ENCODE measurements at places on chromosomes 16 and 17. TPM values are rescaled to one million over a fixed set of nuclear protein-coding genes. Genes with fewer than 3 reads are reported as not detected.

Gene SNN
- 6.7 TPM for total RNA-seq

Gene ZP2
- total RNA-seq: not detected

- H3K27ac ChIP-seq: peak overlapping the region; percentile 51
- peak overlapping the region; percentile 40 for H3K4me3 ChIP-seq
- H3K4me1 ChIP-seq: peaks cover 14% of the 10 kb centered on the region
- peak; percentile 92 for DNase-seq
Measured at GRCh38 chr17:29376667-29377270, 13.4 kb upstream of the TAOK1 start.

GRCh38 chr16:23587726-23588125 lies 8.4 kb downstream of the NDUFAB1 start:
- peak; percentile 85 for DNase-seq
- H3K27me3 ChIP-seq: no peaks in the 10 kb centered on the region
- no peak overlapping the region for H3K4me3 ChIP-seq
- H3K36me3 ChIP-seq: peaks cover 20% of the 10 kb centered on the region

GRCh38 chr16:56892705-56893104 lies 27.7 kb downstream of the SLC12A3 start:
- no peak overlapping the region for H3K27ac ChIP-seq
- H3K36me3 ChIP-seq: no peaks in the 10 kb centered on the region
- H3K4me3 ChIP-seq: no peak overlapping the region
- no peaks in the 10 kb centered on the region for H3K27me3 ChIP-seq
- no peaks in the 10 kb centered on the region for H3K4me1 ChIP-seq
- no peak for DNase-seq

GRCh38 chr17:56779898-56780777 lies 53.6 kb downstream of the C17orf67 start:
- H3K4me3 ChIP-seq: peak overlapping the region; percentile 70
- H3K27ac ChIP-seq: no peak overlapping the region
- DNase-seq: peak; percentile 83
- H3K4me1 ChIP-seq: peaks cover 21% of the 10 kb centered on the region

DNA sequence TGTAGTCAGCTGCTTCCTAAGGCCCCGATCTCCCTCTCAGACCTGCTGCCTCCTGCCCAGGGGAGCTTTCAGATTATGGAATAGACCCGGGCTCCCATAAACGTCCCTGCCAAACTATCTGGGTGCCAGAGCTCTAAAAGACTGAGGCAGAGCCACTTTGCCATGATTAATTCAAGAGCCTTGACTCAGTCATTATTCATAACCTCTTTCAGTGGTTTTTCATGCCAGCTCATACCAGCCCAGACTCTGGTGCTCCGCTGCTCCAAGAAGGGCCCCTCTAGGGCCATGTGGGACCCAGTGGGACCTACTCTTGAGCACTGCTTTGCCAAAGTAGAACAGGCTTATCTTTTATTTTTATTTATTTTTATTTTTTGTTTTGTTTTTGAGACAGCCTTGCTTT lies 23.9 kb downstream of the DNAI2 start:
- peaks cover 4% of the 10 kb centered on the region for H3K4me1 ChIP-seq
- H3K4me3 ChIP-seq: no peak overlapping the region
- no peaks in the 10 kb centered on the region for H3K36me3 ChIP-seq
